ENCODE measurements at places on chromosomes 6 and 20.
A peak's percentile ranks its signal among the peaks of the same experiment; 100 is the strongest.

GRCh38 chr6:71080826-71081225 is 124.0 kb upstream of the B3GAT2 start:
- no peak for DNase-seq

GRCh38 chr20:34708621-34709043 is 4.5 kb downstream of the TP53INP2 start:
- DNase-seq = peak; percentile 21

GRCh38 chr6:43767553-43768505 is 2.2 kb upstream of the VEGFA start:
- no peak for DNase-seq

GRCh38 chr6:139164001-139164400 is 29.1 kb downstream of the HECA start:
- no peak for DNase-seq

DNA sequence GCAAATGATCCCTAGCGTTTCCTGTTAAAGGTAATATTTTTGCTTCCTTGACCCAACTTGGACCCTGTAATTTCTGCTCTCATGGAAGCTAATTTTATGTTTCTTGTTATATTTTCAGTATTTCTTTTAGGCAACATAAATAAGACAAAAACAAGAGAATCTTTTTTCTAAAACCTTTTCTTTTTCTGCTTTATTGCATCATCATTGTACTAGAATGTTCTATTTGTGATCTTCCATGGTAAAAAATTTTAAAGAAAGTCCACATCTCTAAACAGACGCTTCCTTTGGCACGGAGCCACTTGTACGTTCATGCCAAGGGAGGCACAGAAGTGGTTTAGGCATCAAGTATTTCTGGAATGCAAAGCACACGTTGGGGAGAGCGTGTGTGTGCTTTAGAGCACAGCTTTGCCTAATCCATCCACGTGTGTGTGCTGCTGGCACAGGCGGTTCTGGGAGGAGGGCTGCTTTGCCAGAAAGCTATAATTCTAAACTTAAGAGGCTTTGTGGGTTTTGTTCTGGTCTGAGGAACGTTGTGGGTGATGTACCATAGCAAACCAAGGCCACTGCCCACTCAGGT is 98.3 kb downstream of the SASH1 start:
- no peak for DNase-seq

DNA sequence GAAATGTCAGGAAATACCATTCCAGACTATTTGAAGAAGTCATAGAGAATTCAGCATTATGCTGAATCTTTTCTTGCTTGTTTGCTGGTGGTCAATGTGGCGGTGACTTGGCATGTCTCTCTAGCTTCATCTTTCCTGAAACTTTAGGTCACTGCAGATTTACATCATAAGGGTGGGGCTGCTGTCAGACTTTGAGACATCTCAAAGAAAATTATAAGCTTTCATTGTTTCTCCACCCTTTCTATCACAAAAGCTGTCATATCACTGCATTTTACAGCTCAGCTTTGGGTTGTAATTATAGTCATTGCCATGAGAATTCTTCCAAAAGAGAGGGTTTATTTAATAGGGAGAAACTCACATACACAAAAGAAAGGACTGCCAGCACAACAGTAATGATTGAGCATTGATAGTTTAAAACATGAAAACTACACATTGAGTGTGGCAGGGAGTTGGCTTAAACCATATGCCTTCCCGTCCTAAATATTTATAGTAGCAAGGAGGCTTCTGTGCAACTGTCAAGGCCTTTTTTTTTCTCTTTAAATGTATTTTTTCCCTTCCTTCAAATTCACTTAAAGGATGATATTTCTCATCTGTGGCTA is 44.7 kb upstream of the LRRC1 start:
- no peak for DNase-seq

GRCh38 chr6:31888276-31889258 is 8.9 kb downstream of the EHMT2 start:
- DNase-seq = no peak

- DNase-seq = peak; percentile 6
Observed at GRCh38 chr6:15628499-15629131, 34.2 kb downstream of the DTNBP1 start.

- DNase-seq = no peak
Observed at GRCh38 chr6:45813943-45814342, 201.7 kb downstream of the CLIC5 start.

DNA sequence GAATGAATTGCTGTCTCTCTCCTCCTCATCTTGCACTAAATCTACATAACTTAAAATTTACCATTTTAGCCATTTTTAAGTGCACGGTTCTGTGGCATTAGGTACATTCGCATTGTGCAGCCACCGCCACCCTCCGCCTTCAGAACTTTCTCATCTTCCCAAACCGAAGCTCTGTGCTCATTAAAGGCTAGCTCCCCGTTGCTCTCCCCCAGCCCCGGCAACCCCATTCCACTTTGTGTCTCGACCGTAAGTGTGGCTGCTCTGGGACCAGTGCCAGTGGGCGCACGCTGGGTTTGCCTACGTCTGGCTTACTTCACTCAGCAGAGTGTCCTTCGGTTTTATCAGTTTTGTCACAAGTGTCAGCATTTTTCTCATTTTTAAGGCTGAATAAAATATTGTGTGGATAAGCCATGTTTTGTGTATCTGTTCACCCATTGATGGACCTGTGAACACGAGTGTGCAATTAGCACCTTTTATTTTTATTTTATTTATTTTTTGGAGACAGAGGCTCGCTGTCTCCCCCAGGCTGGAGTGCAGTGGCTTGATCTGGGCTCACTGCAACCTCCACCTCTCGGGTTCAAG is 16.8 kb downstream of the SLC17A9 start:
- DNase-seq = no peak

GRCh38 chr20:48877304-48877703 is 44.2 kb upstream of the ARFGEF2 start:
- DNase-seq = no peak

- DNase-seq = no peak
Observed at GRCh38 chr6:1868561-1869261, 259.0 kb downstream of the FOXC1 start.

DNA sequence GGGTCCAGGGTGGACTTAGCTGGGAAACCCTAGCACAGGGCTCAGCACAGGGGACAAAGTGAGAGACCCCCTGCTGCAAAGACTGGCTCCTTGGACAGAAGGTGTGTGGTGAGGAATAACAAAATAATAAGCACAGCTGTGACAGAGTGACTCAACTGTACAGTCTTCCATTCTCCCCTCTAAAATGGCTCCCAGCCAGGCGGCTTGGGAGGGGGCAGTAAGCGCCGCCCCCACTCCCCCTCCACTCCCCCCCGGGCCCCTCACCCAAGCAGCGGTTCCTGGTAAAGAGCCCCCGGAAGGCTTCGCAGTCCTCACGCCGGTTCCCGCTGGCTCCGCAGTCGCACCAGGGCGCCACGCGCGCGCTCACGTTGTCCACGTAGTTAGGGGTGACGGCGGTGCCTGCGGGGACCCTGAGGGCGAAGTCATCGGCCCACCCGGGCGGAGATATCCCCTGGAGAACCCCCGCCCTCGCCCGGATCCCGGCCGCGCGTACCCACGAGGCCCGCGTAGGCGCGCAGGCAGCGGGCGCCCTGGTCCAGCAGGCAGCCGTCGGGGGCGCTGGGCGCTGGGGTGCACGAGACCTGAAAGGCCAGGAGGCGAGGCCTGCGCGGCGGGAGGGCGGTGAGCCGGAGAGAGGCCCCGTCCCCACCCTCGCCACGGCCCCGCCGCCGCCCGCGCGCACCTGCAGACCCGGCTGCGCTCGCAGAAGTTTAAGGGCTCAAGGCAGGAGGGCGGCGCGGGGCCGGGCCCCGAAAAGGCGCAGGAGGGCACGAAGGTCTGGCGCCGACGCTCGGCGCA is 2.7 kb downstream of the GFRA4 start:
- DNase-seq = no peak

DNA sequence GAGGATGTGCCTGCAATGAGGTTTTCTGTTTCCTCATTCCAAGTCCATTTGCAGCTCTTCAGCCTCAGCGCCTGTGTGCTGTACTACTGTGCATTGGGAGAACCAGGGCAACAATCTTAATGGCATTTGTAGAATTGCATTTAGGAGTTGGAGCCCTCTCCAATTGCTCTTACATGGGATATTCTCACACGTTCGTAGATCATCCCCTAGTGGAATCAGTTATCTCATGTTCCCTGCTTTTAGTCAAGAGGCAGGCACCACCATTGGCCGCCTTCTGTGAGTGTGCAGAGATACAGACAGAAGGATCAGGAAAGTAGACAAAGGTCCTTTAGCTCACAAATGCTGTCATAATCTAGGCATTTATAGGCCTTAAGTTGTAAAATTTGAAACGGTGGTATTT is 84.2 kb upstream of the RGS17 start:
- DNase-seq = no peak

DNA sequence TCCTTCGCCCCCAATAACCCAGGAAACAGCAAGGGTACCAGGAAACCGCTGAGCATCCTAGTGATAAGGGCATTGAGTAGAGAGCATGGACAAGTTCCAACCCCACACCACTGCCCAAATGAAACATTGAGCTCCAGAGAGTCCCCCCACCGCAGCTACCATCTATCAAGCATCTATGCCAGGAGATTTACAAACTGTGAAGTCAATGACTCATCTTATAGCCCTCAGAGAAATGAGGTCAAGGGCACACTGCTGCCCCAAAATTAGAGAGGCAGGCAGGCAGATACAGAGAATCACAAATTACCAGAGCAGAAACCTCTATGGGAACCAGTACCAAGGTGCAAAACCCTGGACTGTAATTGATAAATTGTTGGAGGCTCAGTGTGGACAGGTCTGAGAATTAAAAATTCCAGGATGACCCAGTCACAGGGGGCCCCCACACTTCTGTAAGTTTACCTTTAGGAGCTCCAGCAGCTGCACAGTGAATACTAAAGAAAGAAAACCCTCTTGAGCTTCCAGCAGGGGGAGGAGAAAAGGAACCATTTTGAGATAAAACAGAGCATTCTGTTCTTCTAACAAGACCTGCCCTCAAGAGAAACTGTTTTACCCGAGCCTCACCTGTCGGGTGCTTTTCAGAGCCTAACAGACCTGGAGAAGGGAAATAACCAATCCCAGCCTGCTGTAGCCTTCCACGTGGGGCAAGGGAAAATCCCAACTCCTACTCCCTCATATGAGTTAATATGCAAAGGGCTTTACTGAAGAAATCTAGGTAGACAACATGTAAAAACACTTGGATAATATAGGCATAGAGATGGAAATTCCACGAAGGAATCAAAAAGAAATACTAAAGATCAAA is 118.0 kb upstream of the ARID1B start:
- no peak for DNase-seq

DNA sequence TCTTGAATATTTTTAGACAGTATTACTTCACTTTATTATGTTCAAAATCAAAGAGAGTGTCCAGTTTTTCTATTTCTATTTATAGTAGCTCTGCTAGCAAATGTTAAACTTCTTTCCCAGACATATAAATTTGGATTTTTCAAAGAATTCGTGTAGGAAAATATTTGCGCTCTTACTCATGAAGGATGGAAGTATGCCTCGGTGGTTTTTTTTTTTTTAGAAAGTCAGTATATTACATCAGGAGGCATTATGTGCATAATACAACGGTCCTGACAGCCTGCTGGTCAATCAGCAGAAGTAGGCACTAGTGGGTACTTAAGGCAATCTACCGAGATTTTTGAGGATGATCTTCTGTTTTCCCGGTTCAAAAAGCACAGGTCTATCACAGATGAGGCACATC is 249.3 kb downstream of the TBX18 start:
- no peak for DNase-seq

DNA sequence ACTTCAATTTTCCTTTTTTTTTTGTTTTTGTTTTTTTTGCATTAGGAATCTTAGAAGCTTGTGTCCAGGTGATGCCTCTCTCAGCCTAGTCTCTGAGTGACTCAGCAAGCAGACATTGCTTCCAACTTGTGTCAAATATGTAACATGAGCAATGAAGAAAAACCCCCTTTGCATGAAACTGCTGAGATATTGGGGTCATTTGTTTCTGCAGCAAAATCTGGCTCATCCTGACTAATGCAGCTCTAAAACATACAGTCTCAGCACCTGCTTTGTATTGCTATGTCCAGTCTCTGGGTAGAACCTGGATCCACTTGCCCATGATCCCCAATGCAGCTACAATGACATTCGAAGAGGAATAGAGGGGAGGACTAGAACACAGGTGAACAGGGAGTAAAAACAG is 55.7 kb upstream of the LRFN2 start:
- DNase-seq = no peak

GRCh38 chr6:165049362-165049761 is 260.0 kb downstream of the C6orf118 start:
- DNase-seq = no peak

GRCh38 chr6:23533311-23533710 is 592.7 kb upstream of the NRSN1 start:
- no peak for DNase-seq

DNA sequence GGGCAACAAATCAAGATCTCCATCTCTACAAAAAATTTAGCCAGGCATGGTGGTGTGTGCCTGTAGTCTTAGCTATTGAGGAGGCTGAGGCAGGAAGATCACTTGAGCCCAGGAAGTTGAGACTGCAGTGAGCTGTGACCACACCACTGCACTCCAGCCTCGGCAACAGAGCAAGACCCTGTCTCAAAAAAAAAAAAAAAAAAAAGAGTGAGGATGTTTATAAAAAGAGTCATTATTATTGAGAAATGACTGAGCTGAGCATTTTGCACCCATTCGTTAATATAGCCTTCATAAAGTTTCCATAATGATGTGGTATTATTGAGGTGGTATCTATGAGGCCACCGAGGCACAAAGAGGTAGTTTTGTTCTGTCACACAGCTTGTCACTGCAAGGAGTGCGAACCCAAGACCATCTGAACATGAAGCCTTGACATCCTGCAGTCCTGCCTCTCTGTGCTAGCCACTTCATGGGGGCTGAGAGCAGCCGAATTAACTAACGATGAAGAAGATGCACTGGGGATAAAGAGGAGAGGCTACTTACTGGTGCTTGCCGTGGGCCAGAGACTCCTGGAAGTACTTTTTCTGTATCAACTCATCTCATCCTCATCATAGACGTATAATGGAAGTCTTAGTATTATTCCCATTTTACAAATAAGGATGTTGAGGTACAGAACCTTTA is 175.5 kb downstream of the BCAS1 start:
- no peak for DNase-seq

- DNase-seq = no peak
Observed at GRCh38 chr6:21423106-21423854, 170.3 kb upstream of the SOX4 start.

DNA sequence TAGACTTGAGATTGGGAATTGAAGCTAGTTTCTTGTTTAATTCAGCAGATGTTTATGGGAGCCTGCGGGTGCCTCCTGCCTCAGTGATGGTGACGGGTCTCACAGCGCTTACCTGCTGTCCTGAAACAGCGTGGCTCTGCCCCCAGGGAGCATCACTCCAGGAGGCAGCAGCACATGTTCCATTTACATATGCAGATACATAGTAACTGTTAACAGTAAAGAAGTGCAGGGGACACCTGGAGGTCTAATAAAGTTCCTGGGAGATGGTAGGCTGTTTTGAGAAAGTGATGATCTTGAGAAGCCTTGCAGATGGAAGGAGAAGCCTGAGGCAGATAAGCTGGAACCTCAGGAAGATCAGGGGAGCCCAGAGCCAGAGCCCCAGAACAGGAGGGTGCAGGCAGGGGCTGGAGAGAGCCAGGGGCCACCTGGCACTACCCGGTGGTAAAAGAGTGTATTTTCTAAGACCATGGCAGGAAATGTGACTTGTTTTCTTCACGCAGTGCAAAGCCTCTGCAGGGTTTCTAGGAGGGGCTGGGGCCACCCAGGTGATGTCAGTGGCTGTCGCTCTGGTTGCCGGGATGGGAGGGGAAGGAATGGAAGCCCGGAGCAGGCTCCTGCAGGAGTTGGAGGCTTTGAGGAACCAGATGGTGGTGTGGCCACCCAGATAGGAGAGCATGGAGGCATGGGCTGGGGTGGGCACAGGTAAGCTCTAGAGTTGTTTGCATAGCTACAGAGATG is 24.2 kb upstream of the KIF25 start:
- no peak for DNase-seq

- no peak for DNase-seq
Observed at GRCh38 chr6:118606268-118606667, 45.1 kb downstream of the CEP85L start.

Measured in stimulated activated CD8-positive, alpha-beta memory T cell treated with anti-CD3 and anti-CD28 coated beads, Interleukin-4, amount 100 ng/mL, for 1 hour (primary cell).